ENCODE measurements at places on chromosomes 5 and 9. TPM values are rescaled to one million over a fixed set of nuclear protein-coding genes. Genes with fewer than 3 reads are reported as not detected.

- no peaks in the 10 kb centered on the region for H3K4me1 ChIP-seq
- no peaks in the 10 kb centered on the region for H3K36me3 ChIP-seq
- H3K27ac ChIP-seq, result no peak overlapping the region
- H3K4me3 ChIP-seq, result no peak overlapping the region
- DNase-seq, result no peak
- no peaks in the 10 kb centered on the region for H3K27me3 ChIP-seq
Observed at GRCh38 chr9:97747201-97747965, 50.2 kb upstream of the XPA start.

The IL3 gene
- total RNA-seq, result not detected

The SPATA31A3 gene
- total RNA-seq, result not detected

DNA sequence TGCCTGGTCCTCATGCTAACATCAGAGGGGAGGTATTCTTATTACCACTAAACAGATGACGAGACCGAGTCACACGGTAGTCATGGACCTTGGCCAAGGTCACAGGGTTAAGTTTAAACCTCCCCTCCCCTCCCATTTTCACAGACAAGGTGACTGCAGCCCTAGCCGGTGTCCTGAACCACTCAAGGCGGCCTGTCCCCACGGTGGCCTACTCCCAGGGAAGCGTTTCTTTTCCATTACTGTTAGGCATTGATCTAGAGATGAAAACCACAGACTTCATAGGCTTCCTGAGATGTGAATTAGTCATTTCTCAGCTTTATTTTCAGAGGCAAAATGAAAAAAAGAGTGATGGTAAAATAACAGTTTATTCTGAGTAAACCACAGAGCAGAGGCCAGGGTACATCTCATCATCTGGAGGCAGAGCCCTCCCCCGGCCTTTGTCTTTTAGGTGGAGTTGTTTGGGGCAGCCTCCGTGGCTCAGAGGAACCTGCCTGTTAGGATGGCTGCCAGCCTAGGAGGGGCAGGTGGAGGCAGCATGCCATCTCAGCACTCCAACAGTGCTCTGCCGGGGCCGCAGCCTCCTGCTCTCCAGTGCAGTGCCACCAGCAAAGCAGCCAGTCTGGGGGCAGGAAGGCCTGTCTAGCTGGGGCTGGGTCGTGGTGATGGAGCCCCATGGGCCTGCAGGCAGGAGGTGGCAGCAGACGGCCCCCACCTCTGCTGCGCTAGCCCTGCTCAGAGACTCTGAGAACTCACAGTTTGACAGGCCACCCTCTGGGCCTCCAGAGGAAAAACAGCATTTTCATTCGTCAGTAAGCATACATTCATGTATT lies 71.2 kb downstream of the RAPGEF1 start:
- peak overlapping the region; percentile 96 for H3K27ac ChIP-seq

DNA sequence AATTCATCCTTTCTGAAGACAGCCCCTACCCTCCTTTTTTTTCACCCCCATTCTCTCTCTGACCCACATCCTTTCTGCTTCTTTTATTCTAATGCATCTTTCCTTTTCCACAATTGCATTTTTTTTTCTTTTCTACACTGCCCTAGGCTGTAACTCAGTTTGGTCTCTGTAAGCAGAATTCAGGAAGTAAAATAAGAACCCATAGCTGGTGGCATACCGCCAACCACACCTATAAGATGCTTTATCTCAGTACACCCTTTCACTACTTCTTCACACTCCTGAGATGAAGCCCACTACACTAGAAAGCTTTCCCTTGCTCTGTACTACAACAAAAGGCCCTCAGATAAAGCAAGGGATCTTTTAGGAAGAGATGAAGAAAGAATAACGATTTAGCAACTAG lies 16.1 kb upstream of the TSSK1B start:
- no peak for DNase-seq
- H3K27me3 ChIP-seq, result no peaks in the 10 kb centered on the region
- H3K4me1 ChIP-seq, result no peaks in the 10 kb centered on the region
- no peak overlapping the region for H3K27ac ChIP-seq

GRCh38 chr5:172494630-172495505 lies 40.5 kb upstream of the SH3PXD2B start:
- no peaks in the 10 kb centered on the region for H3K4me1 ChIP-seq
- no peaks in the 10 kb centered on the region for H3K27me3 ChIP-seq
- peak; percentile 51 for DNase-seq

The KIF24 gene
- total RNA-seq, result 0.21 TPM

DNA sequence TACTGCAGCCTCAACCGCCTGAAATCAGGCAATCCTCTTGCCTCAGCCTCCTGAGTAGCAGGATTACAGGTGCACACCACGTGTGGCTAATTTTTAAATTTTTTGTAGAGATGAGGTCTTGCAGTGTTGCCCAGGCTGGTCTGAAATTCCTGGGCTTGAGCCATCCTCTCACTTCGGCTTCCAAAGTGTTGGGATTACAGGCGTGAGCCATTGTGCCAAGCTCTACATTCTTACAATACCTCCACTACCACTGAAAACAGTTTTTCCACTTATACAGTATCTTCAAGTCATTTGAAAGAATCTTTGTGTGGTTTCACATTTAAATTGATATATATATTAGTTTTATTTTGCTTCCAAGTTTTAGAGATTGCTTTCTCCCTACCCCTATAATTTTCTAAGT lies 42.6 kb downstream of the LARP1 start:
- DNase-seq, result no peak
- H3K27ac ChIP-seq, result no peak overlapping the region
- peaks cover 75% of the 10 kb centered on the region for H3K36me3 ChIP-seq
- no peak overlapping the region for H3K4me3 ChIP-seq

The LCN12 gene
- total RNA-seq, result not detected

GRCh38 chr9:69013382-69013727 lies 558 bp downstream of the PRKACG start:
- no peaks in the 10 kb centered on the region for H3K36me3 ChIP-seq
- H3K27me3 ChIP-seq, result no peaks in the 10 kb centered on the region

The NEUROG1 gene
- total RNA-seq, result not detected

The INSL6 gene
- total RNA-seq, result not detected

The TMEM38B gene
- 11.0 TPM for total RNA-seq

The PLAC8L1 gene
- total RNA-seq, result not detected

The MLANA gene
- not detected for total RNA-seq

DNA sequence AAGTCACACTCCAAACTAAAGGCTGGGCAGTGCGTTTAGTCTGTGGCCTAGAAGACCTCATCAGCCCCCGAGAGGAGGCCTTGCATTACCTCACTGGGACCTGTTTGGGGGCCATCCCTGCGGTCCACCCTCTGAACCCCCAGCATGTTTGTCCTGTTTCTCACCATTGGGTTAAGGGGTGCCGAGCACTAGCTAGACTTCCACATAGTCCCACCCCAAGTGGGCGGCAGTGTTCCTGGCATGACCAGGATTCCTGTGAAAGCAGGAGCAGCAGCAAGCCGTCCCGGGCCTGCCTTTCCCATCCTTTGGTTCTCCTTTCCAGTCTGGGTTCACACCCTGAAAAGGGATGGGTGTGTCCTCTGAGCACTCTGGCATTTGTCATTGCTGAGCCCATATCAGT lies 26.6 kb upstream of the SAP30L start:
- no peak overlapping the region for H3K4me3 ChIP-seq
- DNase-seq, result no peak
- H3K4me1 ChIP-seq, result no peaks in the 10 kb centered on the region

DNA sequence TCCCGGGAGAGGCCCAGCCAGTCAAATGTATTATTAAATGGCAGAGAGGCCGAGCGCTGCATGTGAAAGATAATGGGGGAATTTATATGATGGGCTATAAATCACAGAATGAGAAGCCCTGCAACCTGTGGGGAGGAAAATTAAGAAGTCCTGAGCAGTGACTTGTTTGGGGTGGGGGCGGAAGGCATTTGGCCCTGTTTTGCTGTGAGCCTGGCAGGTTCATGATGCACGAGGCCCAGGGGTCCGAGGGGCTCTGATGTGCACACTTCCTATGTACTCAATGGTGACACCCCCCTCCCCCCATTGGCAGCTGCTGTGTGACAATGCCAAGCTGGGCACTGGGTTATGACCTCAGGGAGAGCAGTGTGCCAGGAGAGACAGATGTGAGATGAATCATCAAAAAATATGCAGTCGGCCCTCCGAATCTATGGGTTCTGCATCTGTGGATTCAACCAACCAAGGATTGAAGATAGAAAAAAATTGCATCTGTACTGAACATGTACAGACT lies 13.7 kb upstream of the DAB2IP start:
- no peaks in the 10 kb centered on the region for H3K27me3 ChIP-seq
- peaks cover 16% of the 10 kb centered on the region for H3K4me1 ChIP-seq
- H3K4me3 ChIP-seq, result no peak overlapping the region

- peaks cover 4% of the 10 kb centered on the region for H3K36me3 ChIP-seq
- no peaks in the 10 kb centered on the region for H3K4me1 ChIP-seq
- H3K4me3 ChIP-seq, result no peak overlapping the region
- no peak for DNase-seq
Observed at GRCh38 chr5:1832511-1833250, 31.5 kb downstream of the NDUFS6 start.

DNA sequence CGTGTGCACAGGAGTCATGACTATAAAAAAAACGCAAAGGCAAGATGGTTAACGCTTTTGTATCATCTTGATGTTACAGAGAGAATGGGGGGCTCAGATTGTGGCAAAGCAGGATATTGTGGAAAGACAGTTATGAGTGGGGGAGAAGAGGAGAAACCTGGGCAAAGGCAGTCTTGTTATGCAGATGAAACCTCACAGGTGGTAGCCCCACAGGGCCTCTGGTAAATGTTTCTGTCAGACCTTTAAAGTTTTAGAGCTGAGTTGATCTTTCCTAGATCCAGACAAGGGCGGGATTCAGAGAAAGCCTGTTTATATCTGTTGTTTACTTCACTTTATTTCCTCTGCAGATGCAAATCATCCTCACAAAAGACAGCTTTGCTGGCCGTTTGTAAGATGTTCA lies 55.2 kb downstream of the C9orf85 start:
- no peaks in the 10 kb centered on the region for H3K4me1 ChIP-seq
- H3K27ac ChIP-seq, result no peak overlapping the region
- H3K4me3 ChIP-seq, result no peak overlapping the region
- H3K36me3 ChIP-seq, result peaks cover 8% of the 10 kb centered on the region

GRCh38 chr9:88772575-88772974 lies 218.7 kb upstream of the S1PR3 start:
- H3K27ac ChIP-seq, result no peak overlapping the region
- H3K4me1 ChIP-seq, result peaks cover 29% of the 10 kb centered on the region
- no peaks in the 10 kb centered on the region for H3K36me3 ChIP-seq
- H3K27me3 ChIP-seq, result no peaks in the 10 kb centered on the region

The C9orf40 gene
- total RNA-seq, result 15.2 TPM

DNA sequence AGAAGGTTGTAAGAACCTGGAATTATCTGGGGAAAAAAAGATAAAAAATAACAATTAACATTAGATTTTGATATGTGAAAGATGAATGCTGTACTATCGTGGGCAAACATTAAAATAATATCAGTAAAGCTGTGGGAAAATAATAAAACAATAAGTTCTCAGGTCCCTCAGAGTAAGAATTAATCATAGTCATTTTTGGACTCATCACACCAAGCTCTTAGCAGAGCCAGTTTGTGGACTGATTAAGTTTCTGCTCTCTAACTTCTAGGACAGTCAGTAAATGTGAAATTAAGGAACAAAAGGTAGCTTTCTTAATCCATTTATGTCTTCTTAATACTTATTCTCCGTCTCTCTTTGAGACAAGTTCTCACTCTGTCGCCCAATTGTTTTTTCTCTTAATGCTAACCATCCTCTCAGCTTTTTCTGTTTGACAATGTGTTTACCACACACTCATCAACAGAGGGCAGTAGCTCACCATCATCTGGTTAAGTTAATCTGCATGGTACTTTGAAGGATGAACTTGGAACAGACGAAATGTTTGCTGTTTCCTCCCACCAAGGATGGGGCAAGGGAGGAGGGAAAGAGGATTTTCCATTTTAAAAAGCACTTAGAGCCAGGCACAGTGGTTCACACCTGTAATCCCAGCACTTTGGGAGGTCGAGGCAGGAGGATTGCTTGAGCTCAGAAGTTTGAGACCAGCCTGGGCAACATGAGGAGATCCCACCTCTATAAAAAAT lies 5.3 kb upstream of the ACO1 start:
- DNase-seq, result no peak
- H3K36me3 ChIP-seq, result no peaks in the 10 kb centered on the region
- H3K4me3 ChIP-seq, result no peak overlapping the region
- H3K4me1 ChIP-seq, result no peaks in the 10 kb centered on the region
- no peaks in the 10 kb centered on the region for H3K27me3 ChIP-seq

The ACOT12 gene
- not detected for total RNA-seq

DNA sequence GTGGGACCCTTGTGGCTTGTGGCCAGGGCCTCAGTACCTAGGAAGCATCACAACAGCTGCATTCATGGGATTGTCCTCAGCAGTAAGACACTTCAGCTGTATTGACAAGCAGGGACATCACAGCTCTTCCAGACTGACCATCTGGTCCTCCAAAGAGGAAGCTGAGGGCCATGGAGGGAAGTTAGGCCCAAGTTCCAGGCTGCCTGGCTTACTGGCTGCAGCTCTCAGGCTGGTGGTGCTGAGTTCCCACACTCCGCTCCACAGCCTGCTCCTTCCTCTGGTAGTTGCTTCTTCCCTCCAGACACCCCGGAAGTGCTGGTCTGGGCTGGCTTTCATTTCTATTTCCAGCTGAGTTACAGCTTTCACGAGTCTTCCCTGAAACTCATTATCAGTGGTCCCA lies 5.7 kb upstream of the STING1 start:
- H3K36me3 ChIP-seq, result no peaks in the 10 kb centered on the region
- no peak for DNase-seq
- no peaks in the 10 kb centered on the region for H3K27me3 ChIP-seq
- peaks cover 6% of the 10 kb centered on the region for H3K4me1 ChIP-seq
- peak overlapping the region; percentile 34 for H3K27ac ChIP-seq
- no peak overlapping the region for H3K4me3 ChIP-seq

GRCh38 chr9:121289772-121290370 lies 21.9 kb downstream of the GSN start:
- DNase-seq, result no peak
- peaks cover 88% of the 10 kb centered on the region for H3K4me1 ChIP-seq
- peak overlapping the region; percentile 98 for H3K27ac ChIP-seq
- peak overlapping the region; percentile 45 for H3K4me3 ChIP-seq

DNA sequence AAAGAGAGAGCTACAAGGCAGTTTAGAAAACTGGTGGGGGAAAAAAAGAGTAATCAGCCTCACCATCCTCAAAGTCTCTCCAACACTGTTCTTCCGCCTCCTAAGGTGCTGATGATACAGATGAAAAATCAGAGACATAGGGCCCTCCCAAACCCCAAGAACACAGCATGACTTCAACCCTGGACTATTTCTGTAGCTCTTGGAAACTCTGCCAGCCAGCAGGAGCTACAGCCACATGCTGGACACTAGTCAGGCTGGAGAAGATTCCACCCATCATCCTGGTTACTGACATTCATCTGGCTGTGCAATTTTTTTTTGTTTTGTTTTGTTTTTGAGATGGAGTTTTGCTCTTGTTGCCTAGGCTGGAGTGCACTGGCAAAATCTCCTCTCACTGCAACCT lies 42.4 kb downstream of the OXCT1 start:
- peaks cover 10% of the 10 kb centered on the region for H3K4me1 ChIP-seq
- no peak for DNase-seq
- no peaks in the 10 kb centered on the region for H3K27me3 ChIP-seq
- H3K4me3 ChIP-seq, result no peak overlapping the region

The C9orf152 gene
- total RNA-seq, result not detected

The GARIN3 gene
- not detected for total RNA-seq

The EGFL7 gene
- total RNA-seq, result 443 TPM

- H3K4me3 ChIP-seq, result no peak overlapping the region
- H3K27ac ChIP-seq, result no peak overlapping the region
- no peaks in the 10 kb centered on the region for H3K36me3 ChIP-seq
- no peaks in the 10 kb centered on the region for H3K27me3 ChIP-seq
Observed at GRCh38 chr5:153824909-153825308, 213.8 kb downstream of the FAM114A2 start.

GRCh38 chr5:154892369-154892771 lies 33.9 kb downstream of the CNOT8 start:
- H3K27ac ChIP-seq, result no peak overlapping the region
- H3K27me3 ChIP-seq, result no peaks in the 10 kb centered on the region
- no peak overlapping the region for H3K4me3 ChIP-seq
- no peaks in the 10 kb centered on the region for H3K4me1 ChIP-seq
- no peak for DNase-seq
